HCT116 (cell line): ENCODE measurements at places on chromosomes 11 and 22. TPM values are rescaled to one million over a fixed set of nuclear protein-coding genes. Genes with fewer than 3 reads are reported as not detected.

Gene LGR4
- total RNA-seq: 7.1 TPM

Gene PRMT3
- 24.3 TPM for total RNA-seq

Gene H19
- 10.5 TPM for total RNA-seq

Gene OR4C3
- total RNA-seq: not detected

Gene SHANK3
- 16.0 TPM for total RNA-seq

Gene FOLH1
- total RNA-seq: not detected

Gene TRIM49D1
- not detected for total RNA-seq
